ENCODE measurements at places on chromosomes 12 and 14.

- no peak for DNase-seq
Observed at GRCh38 chr12:130622803-130623202, 93.3 kb downstream of the RIMBP2 start.

DNA sequence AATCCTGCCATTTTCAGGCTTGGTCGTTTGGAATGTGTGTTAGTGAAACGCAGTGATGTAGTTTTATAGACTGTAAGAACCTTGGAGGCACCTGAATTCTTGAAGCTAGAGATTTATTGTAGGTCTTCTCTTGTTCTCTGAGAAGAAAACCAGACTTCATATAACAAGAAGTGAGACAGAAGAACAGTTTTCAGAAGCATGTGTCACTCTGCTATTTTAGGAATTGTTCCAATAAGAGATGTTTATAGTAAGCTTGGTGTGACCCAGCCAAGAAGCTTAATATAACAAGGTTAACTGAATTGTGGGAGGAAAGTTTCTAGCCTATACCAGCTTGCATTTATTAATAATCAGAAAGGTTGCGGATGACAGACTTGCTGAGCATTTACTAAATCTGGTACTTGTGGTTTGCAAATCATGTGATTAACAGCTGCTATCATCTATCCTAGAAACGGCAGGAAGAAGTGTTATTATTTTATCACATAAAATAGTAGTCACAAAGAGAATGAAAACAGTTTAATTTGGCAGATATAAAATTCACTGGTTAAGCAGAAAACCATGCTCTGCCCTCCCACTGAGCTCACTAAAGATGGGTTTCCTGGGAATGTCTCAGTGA lies 49.2 kb upstream of the BCAT1 start:
- DNase-seq: peak; percentile 14

DNA sequence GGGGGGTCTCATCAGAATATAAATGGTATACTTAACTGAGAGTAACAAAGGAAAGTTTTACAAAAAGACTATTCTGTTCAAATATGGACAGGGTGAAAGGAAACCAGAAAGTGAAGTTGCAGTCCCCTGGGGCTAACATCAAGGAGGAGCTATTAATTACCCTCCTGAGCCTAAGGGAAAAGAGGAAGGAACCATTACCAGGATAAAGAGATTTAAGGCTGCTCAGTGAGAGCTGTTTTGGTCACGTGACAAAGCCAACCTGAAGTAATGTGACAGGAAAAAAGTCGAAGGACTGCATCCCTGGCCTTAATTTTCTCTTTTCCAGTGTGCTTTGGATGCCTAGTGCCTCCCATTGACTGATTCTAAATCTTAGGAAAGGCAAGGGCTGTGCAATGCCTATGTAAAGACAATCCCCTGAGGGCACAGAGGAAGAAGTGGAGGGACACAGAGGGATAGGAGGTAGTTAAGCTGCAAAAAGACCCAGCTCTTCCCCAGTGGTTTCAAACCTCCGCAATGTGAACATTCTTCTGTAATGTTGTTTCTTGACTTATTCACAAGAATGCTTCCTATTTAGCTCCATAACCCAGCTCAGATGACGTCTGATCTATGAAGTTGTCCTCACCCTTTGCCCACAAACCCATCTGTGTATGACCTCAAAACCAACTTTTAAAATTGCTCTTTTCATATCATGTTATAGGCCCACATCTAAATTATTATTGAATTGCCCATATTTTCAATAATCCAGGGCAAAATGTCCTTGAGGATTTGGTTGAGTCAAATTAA lies 187.7 kb upstream of the DCN start:
- no peak for DNase-seq

DNA sequence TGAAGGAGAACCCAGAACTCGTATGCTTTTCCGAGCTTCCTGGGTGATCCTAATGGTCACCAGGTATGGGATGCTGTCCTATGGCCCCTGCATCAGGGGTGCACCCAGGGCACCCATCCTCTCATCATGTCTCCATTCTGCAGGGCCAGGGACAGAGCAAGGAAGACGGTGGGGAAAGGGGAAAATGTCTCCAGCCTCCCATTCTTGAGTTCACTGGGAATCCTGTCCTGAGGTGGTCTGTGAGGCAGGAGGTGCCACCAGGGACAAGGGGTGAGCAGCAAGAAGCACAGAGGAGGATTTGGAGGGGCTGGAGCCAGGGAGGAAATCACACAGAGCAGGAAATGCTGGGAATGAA lies 14.9 kb upstream of the SLC6A12 start:
- DNase-seq: no peak

DNA sequence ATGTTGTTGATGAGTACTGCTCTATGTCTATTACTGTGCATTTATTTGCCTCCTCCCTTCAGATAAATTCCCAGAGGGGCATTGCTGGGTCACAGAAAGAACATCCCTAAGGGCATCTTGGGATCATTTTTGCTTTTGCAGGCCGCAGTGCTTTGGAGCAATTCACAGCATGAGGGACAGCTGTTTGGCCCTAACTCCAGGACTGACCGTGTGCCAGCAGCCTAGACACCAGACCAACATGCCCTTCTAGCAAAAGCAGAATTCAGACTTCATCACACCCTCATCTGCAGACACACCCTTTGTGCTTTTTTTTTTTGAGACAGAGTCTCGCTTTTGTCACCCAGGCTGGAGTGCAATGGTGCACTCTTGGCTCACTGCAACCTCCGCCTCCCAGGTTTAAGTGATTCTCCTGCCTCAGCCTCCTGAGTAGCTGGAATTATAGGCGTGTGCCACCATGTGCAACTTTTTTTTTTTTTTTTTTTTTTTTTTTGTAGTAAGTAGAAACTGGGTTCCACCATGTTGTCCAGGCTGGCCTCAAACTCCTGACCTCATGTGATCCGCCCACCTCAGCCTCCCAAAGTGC lies 31.0 kb downstream of the RNF34 start:
- DNase-seq: no peak

GRCh38 chr12:770479-770878 lies 18.1 kb downstream of the WNK1 start:
- no peak for DNase-seq

DNA sequence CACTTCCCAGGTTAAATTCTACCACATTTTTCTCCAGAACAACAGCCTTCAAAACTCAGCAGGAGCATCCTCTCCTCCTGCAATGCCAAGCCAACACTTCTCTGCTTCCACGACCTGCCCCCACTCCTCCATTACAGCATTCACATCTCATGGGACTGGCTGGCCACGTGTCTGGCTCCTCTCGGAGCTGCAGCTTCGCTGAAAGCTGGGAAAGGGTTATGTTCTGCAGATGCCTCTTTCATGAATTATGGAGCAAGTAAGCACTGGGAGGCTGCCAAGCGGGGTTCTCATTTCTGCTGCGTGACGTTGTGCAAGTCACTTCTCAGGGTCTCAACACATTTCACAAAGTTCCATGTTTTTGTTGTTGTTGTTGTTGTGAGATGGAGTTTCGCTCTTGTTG lies 142.2 kb upstream of the RFLNA start:
- no peak for DNase-seq

DNA sequence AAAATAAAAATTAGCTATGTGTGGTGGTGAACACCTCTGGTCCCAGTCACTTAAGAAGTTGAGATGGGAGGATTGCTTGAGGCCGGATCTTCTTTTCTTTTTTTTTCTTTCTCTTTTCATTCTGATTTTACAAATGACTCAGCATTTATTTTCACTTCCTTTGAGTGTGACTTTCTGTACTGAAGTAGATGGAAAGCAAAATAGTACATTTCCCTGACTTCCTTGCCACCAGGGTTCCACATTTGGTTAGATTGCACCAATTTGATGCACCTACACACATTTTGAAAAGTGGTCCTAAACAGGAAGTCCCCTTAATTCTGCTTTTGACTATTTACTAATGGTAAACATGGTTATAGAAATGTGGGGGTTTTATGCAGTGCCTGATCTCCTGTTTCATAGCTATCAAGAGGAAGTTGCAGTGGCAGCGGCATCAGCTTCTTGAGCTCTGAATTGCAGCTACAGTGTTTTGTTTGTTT lies 13.0 kb upstream of the LEMD3 start:
- no peak for DNase-seq

GRCh38 chr14:74426202-74426582 lies at the start of gene SYNDIG1L:
SYNDIG1L (minus strand) TSS chr14:74426210; CDS start chr14:74409744, 16,466 bp downstream.
- no peak for DNase-seq

- no peak for DNase-seq
Observed at GRCh38 chr12:96571101-96571862, 81.9 kb downstream of the CFAP54 start.

DNA sequence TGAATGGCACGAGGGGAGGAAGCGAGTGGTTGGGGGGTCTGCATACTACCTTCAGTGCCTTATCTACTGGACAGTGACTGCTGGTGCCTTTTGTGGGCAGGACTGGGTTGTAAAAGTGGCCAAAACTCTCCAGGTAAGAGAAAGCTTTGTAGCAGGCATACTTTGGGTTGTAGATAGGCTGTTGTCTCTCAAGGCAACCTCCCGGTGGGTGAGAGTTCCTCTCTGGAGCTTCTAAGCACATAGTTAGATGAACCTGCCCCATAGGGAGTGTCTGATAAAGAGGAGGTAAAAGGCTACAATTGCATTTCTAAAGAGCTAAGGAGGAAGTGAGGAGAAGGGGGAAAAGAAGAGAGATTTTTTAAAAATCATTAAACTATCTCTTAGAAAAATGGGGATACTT lies 4.2 kb upstream of the DAD1 start:
- no peak for DNase-seq

DNA sequence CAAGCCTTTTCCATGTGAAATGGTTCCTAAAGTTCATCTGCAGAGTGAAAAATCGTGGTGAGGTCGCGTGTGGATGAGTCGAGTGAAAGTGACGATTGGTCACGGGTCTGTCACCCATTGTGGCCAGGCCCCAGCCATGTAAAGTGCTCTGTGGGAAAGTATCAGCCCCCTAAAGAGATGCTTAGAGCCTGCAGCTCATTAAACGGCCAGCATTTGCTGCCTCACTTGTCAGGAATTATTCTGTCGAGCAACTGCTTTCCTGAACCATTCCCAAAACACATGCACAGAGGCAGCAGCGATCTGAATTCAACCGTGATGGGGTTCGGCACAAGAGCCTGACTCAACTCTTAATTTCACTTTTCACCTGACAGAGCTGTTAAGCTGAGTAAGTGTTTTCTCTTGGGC lies 16.0 kb downstream of the DBX2 start:
- DNase-seq: no peak
